Activated gamma-delta T cell treated with anti-CD3 and anti-CD28 coated beads, Interleukin-2, amount 50 U/mL, for 16 hours (primary cell): ENCODE measurements at places on chromosomes 2 and 18.

DNA sequence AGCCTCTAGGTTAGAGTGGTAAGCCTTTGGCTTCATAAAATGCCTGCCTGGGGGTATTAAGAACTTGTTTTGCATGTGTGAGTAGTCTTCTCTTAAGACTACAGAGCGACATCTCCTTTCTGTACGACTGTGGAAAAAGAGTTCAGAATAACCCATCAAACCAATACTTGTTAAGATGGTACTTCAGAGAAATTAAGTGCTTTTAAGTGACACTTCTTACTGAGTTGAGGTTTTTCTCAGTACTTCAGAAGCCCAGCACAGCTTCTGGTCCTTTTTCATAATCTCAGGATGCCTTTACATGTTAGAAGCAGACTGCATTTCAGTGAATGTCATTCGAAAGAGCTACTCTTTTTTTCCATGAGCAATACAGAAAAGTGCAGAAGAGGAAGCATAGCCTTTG lies 10.8 kb downstream of the XRCC5 start:
- DNase-seq, result no peak

- DNase-seq, result no peak
These were observed 28.7 kb downstream of the CABLES1 start for GRCh38 chr18:23163786-23164533.

DNA sequence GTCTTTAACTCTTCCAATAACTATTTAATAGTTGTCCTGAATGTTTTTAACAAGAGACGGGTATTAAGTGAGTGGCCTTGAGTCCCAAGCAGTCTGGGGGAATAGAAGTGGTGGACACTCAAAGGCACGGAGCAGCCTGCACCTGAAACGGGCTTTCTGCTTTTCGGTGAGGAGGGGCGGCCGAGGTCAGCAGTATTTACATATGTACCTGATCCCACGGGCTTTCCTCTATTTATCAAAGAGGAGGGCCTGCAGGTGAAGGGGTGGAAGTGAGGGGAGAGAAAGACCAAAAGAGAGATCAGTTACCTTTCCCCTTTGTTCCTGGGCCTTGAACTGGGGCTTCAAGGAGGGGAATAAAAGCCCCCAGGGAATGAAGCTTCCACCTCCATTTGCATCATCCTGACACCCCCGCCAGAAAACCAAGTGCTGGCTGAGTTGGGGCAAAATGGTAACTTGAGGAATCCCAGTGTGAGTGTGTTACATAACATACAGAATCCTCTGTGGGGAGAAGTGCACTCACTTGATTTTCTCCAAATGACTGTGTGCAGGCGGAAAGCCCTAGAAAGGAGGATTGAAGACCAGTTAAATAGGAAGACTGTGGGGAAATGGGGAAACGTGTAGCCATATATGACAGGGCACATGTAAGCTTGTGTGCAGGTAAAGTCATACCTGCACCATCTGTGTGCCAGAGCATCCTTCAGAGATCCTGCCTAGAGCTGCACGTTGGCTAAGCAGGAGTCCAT lies 12.4 kb downstream of the POU3F3 start:
- DNase-seq, result no peak

GRCh38 chr18:73279498-73279897 lies 411.7 kb upstream of the NETO1 start:
- no peak for DNase-seq

DNA sequence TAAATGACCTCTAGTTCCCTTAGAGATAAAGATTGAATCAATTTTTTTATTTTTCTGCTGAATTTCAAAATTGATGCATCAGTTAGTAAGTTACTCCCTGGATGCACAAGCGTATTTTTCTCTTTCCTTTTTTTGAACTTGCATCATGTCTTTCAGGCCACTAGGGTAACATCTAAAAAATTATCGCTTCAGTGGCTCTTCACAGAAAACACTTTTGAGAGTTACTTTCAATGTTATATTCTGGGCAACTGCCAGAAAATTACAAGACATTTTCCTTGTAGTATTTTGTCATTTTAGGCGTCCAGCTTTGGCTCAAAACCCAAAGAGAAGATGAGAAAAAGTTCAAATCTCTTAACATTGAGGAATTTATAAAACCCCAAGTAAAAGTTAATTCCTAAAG lies 59.8 kb downstream of the DSEL start:
- no peak for DNase-seq

DNA sequence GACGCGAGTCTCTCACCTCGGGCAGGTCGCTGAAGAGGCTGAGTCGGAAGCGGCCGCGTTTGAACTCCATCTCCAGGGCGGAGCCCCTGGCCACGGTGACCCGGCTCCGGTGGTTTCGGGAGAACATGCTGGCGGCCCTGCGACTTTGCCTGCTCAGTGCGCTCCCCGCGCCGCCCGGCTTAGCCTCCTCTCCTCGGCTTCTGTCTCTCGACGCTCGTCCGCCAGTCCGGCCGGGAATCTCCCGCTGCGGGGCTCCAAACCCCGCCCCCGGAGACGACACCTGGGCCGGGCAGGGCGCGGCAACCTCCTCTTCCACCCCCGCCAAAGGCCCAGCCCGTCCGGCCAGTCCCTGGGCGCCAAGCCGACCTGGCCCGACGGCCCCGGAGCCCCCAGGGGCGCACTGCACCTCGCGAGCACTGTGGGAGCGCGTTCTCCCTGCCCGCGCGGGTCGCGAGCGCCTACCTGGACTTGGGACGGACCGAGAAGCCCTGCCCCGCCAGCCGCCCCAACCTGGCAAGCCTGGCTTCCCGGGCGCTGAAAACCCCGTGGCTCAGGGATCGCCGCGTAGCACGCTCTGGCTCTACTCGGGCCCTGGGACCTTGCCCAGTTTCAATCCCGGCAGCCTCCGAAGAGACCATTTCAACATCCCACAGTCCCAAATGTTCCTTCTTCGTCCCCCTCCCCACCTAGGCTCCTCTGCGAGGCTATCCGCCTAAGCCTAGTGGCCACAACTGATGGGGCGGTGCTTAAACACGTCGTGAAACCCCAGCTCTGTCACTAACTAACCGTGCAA lies at the start of gene RTKN:
RTKN (minus strand) TSS at position 248 of the 793 bp plus-strand sequence; CDS start at position 127, 121 bp downstream.
- no peak for DNase-seq

DNA sequence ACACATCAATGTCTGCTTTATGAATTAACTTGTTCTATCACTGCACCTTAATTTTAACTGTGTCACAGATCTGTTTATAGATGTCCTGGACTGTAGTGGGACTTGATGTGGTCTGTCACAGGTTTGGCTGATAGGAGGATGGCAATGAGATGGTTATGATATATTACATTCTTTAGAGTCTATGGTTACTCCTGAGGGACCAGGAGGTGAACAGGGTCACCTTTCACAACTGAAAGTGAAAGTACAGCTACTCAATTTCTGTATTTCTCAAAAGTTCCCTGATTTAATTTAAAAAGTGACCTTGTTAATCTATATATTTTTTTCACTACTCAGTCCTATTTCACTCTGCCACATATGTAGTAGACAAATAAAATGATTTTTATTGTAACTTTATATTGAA lies 1284.1 kb upstream of the GYPC start:
- DNase-seq, result no peak

GRCh38 chr2:26195040-26195984 lies 22.4 kb downstream of the GAREM2 start:
- no peak for DNase-seq

DNA sequence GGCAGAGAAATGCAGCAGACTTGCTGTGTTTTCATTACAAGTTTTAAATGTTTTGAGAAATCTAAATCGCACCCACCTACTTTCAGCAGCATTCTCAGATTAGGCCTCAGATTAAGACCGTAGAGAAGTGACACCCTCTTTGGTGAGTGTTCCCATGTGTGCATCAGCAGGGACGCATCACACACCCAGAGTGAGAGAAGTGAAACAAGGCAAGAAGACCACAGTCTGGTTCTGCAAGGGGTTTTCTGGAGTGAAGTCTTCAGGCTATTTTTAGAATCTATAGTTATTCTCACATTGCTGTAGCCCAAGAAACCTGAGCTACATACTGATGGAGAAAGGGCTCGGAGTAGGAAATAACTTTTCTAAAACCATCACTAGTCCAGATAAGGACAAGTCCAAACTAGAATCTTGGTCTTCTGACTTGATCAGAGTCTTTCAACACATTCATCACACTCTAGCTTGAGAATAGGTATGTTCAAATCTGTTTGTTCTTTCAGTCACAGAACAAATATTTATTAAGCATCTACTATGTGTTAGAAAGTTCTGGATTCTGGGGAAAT lies 1216.6 kb upstream of the PIK3C3 start:
- DNase-seq, result no peak

DNA sequence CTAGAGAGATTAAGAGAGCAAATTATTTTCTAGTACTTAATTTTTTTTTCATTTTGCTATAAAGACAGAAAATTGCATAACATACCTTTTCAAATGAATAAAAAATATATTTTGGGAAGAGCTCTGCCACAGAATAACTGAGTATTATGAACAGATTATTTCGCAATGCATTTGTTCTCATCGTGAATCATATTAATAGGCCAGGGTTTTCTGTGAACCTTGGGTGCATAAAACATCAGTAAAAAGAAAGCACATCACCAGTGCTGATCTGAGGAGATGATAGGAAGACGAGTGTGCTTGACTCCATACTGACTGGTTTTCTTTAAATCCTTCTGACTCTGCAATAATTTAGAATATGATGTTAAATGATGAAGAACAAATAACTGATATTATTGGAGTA lies 409.1 kb downstream of the CPS1 start:
- no peak for DNase-seq

- peak; percentile 36 for DNase-seq
These were observed 69.5 kb upstream of the PSMD14 start for GRCh38 chr2:161238560-161239325.

GRCh38 chr2:10224734-10225133 lies 78.0 kb upstream of the HPCAL1 start:
- DNase-seq, result no peak

DNA sequence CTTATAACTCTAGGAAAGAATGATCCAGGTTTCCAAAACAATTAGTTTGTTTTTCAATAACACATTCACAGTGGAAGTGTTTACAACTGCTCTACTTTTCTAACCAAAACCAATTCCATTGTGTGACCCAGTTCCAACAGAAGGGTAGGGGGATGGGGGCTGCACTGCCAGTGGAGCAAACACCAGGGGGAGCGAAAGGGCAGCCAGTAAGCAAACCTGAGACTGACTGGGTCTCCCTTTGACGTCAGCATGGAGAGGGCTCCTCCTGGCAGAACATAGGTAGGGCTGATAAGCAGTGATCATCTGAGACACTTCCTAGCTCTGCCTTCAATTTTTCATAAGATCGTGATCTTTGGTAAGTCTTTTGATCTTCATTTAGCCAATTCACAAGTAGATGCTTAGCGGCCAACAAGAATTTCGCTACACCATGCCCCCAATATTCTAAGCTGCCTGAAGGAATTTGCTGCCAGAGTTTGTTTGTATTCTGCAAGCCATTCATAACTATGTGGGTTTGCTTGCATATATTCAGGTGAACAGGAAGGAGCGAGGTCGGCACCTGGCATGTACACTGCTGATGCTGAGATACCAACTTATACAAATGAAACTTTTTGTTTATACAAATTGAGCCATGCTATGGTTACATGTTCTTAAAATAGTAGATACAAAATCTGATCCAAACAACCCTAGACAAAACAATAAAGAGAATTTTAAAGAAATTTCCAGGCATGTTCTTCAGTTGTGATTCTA lies 45.9 kb downstream of the ST6GAL2 start:
- no peak for DNase-seq

- DNase-seq, result no peak
These were observed 30.4 kb downstream of the TMEM178A start for GRCh38 chr2:39696101-39696553.

DNA sequence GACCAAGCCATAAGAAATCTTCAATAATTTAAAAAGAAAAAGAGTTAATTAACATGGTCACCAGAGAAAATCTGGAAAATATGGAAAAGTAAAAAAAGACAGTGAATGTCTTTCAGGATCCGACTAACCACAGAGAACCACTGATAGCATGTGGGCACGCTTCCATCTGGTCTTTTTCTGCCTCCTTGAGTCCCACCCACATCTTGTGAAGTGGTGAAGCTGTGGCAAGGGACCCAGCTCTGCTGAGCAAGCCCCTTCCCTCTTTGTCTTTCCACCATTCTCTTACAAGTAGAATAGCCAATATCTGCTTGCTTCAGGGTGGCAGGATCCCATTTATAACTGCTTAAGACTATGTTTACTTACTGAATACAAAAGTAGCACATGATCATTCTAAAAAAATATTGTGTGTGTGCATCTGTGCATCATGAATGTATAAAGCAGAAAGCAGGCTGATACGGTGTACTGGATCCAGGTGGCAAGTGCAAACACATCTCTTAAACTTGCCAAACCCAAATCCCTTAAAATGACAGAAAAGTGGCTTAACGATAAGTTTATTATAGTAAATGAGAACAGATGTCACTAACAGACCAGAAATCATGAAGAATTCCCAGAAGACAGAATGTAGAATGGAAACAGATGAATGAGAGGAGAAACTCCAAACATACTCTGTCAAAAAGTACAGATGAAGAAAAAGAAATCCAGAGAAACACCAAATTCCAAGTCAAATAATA lies 52.3 kb downstream of the FOXI3 start:
- DNase-seq, result no peak

DNA sequence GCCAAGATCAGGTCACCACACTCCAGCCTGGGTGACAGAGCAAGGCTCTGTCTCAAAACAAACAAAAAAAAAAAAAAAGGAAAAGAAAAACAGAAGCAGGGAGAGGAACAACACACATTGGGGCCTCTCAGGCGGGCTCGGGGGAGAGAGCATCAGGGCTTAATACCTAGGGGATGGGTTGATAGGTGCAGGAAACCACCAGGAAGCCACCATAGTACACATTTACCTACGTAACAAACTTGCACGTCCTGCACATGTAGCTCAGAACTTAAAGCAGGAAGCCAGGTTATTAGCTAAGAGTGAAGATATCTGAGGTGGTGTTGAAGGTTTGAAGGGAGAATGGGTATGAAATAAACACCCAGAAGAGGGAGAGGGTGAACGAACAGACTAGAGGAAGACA lies 81.0 kb upstream of the PMAIP1 start:
- no peak for DNase-seq

DNA sequence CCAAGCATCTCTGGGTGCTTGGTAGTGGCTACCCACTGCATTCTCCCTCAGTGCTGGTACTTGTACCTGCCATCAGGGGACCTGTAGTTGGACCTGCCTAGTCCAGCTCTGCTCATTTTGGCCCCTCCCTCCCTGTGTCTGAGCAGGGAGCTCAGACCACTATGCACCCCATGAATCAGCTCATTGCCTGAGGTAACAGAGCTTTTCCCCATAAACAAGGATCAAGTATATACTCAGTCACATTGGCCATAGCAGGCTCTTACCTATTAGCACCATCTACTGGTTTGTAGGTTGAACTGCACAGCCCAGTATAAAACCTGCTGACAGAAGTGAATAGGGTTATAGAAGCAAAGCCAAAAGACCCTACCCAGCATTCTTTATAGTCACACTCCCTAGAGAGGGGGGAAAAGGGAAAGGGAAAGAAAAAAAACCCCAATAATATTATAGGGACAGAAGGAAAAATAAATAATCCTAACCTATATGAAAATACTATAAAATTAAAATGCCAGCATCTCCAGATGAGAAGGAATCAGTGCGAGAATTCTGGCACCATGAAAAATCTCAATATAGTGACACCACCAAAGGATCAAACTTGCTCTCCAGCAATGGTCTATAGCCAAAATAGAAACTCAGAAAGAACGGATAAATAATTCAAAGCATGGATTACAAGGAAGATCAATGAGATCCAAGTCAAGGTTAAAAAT lies 6.9 kb upstream of the FLACC1 start:
- DNase-seq, result no peak
